ENCODE measurements at places on chromosomes 12 and 14.

DNA sequence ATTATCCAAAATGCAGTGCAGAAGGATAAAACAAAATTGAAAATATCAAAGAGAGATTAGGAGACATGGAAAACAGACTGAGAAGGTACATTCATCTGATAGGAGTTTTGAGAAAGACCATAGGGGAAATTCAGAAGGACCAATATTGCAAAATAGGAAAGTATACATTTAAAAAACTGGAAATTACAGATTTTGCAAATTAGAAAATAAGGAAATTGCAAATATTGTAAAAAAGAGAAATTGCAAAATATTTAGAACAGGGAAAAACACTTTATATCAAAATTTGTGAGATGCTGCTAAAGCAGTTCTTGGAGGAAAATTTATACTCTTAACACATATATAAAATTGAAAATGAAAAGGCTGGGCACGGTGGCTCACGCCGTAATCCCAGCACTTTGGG, 192.5 kb downstream of the FBXL14 start:
- DNase-seq, result no peak

DNA sequence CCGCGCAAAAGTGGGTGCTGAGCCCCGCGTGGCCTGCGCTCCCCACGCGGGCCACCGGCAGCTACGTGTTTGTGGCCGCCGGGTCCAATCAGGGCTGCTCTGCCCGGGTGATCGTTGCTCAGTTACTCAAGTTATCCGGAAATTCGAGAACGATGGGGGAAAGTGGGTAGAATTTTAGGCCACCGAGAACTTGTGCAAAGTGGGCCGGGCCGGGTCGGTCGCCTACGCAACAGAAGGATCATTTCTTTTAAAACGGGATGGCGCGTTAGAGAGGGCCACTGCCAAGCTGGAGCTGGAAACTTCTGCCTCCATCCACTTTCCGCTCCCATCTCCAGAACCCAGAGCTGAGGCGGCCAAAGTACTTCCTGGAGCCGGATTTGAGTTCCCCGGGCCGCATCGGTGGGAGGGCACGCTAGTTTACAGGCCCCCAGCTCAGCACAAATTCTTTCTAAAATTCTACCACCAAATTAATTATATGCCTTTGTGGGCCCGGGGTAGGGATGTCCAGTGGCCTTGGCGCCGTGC, 3.5 kb downstream of the RFX4 start:
- no peak for DNase-seq

DNA sequence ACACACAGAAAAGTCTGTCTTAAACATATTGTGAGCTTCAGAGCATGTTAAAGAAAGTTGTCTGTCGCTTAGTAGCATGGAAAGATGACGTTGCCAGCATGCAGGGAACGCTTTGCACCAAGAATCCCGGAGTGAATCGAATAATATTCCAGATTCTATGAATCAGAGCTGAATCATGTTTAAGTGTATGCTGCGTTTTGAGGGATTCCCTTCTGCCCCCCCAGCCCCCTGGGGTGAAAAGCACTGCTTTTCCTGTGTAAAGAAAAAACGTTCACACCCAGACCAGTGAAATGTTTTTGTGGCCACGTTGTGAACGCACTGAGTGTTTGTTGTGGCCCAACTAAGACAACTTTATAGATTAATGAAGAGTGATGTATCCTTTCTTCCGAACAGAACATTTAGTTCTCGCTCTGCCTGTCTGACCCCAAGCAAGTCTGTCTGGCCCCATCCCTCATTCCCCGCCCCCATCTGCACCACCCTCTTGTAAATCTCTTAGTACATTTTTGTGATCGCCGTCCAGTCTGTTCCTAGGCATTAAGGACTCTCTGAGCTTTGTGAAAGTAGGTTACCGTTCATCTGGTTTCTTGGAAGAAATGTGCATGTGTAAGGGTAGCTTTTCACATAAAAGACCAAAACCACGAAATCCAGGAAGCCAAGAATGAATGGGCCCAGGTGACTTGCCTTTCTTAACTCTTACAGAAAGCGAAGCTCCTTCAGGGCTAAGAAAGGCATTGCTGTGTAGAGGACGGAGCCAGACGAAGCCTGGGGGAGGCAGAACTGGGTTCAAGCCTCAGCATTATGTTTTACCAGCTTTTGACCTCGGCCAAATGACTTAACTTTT, 103.0 kb downstream of the SAMD4A start:
- peak; percentile 4 for DNase-seq

GRCh38 chr12:106115440-106115839, 23.3 kb downstream of the NUAK1 start:
- DNase-seq, result no peak

GRCh38 chr14:28661171-28661772, 105.3 kb upstream of the FOXG1 start:
- DNase-seq, result no peak

GRCh38 chr12:89901906-89902642, 193.4 kb upstream of the ATP2B1 start:
- DNase-seq, result no peak

DNA sequence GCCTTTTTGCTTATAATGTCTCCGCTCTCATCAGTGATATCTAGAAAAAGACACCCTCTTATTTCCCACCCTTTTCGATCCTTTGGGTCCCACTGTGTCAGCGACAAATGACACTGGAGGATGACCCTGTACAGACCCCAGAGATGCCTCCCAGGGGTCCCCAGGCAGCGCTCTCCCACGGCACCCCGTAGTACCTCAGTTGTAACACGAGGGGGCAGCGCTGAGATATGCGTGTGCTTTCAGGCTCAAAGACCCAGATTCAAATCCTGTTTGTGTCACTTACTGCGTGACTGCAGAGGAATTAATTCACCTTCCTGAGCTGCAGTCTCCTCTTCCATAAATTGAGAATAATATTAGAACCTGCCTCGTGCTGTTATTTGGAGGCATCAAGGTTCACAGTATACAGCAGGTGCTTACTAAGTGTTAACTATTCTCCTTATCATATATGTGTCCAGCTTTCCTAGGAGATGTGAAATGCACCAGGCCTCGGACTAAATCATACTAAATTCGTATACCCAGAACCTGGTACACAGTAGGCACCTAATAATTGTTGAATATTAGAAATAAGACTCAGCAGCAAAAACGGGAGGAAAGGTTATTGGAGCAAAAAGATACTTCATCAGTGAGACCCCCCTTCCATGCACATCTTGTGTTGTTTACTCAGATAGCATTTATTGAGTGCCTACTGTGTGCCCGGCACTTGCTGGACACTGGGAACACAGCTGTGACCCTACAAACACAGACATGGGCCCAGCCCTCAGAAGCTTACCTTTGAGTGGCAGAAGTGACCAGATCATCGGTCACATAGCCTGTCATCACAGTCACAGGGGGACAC, 99.9 kb downstream of the PHETA1 start:
- peak; percentile 18 for DNase-seq

DNA sequence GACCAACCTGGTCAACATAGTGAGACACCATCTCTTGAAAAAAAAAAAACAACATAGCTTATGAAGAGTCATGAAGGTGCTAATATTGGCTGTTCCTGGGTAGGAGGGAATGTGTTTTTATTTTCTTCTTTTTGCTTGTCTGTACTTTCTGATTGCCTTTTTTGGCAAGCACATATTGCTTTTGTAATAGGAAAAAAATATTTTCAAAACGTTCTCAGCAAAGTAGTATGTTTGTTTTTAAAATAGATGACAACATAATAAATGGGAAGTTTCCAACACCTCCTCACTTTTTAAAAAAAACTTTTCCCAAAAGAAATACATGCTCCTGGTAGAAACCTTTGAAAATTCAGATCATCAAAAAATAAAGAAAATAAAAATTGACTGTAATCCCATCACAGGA, 20.9 kb downstream of the FOS start:
- DNase-seq, result no peak

DNA sequence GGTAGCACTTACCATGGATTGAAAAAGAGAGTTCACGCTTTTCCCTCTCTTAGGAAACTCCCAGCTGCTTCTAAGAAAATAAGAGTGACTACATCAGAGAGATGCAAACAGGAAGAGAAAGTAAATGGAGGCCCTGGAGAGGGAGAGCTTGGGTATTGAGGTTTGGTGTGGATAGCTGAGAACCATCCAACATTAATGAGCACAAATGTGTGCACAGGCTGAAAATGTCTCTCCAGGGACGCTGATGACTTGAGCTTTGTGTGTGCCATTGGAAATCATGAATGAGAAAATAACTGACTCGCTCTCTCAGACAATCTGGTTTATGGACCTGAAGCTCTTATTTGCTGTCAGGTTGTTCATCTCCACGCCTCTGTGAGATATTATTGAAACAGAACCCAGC, 318.8 kb downstream of the NRXN3 start:
- no peak for DNase-seq

GRCh38 chr12:54053003-54053750, 458 bp upstream of the HOXC4 start:
- no peak for DNase-seq

GRCh38 chr12:23803540-23803939, 145.9 kb downstream of the SOX5 start:
- no peak for DNase-seq

GRCh38 chr12:57852620-57853500, 6.3 kb upstream of the CTDSP2 start:
- DNase-seq, result peak; percentile 44

DNA sequence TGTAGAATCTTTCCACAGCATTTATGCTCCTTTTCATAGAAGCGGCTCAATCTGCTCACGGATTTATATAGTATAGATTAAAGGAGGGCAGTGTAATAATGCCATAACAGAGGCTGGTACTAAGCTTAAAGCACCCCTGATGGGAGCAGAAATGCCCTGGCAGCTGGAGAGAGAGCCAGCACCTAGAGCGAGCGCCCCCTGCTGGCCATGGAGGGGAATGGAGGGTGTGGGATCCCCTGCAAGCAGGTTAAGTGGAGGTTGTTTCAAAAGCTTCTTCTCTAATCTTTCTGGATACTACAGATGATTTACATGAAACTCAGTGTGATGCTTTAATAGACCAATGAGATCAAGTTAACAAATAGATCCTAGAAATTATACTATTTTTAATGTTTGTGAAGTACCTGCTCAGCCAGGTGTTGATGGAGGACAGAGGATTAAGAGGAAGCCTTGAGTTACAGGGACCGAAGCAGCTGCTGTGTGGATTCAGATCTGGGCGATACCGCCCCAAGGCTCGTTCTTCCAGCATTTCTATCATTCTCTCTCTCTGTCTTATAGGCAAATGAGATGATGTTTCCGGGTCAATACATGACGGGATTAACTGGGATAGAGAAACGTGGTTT, 1519.3 kb upstream of the TMEM132C start:
- peak; percentile 77 for DNase-seq

- DNase-seq, result no peak
Measured at GRCh38 chr12:64053117-64053516, 169.0 kb downstream of the KICS2 start.

DNA sequence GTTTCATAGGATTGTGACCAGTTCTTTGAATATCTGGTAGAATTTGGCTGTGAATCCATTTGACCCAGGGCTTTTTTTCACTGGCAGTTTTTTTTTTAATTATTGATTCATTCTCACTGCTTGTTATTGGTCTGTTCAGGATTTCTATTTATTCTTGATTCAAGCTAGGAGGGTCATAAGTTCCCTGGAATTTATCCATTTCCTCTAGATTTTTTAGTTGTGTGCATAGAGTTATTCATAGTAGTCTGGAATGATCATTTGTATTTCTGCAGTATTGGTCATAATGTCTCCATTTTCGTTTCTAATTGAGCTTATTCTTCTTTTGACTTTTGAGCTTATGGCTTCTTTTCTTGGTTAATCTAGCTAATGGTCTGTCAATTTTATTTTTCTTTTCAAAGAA, 291.6 kb downstream of the AKAP6 start:
- DNase-seq, result no peak

GRCh38 chr12:56931474-56931978, 2.7 kb downstream of the SDR9C7 start:
- DNase-seq, result peak; percentile 59

GRCh38 chr12:67068761-67069450, 200.3 kb upstream of the CAND1 start:
- peak; percentile 63 for DNase-seq

GRCh38 chr12:32548691-32549281, 130.3 kb upstream of the DNM1L start:
- DNase-seq, result no peak

GRCh38 chr12:59595565-59595882, 305 bp upstream of the SLC16A7 start:
- DNase-seq, result no peak

- no peak for DNase-seq
Measured at GRCh38 chr12:54421879-54422250, 2.8 kb upstream of the ITGA5 start.

All from NCI-H82 (cell line).